Coronary artery (tissue), 2 donors: ENCODE measurements at places on chromosomes 12 and 14.

DNA sequence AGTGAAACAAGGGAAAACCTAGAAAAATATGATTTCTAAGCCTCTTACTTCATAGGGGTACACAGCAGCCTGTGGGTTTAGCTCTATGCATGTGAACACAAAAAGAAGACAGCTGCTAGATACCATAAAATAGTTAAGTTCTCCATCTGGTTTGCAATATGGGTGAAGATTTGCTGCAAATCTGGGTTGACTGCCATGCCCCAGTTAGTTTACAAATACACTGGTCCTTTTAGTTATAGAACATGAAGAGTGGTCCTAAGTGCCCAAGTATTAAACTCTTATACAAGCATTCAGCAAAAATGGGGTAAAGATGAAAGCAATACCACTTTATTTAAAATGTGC lies 176.1 kb downstream of the AEBP2 start:
- DNase-seq = no peak

DNA sequence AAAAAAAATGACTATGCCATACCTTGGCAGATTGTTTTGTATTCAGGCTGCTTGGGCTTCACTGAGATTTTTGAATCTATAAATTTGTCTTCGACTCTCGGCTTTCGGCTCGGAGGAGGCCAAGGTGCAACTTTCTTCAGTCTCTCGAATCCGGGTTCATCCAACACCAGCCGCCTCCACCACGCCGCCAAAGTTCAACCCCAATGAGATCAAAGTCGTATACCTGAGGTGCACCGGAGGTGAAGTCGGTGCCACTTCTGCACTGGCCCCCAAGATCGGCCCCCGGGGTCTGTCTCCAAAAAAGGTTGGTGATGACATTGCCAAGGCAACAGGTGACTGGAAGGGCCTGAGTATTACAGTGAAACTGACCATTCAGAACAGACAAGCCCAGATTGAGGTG lies 12.4 kb upstream of the SPPL3 start:
- no peak for DNase-seq

- no peak for DNase-seq
Measured at GRCh38 chr12:6073426-6073825, 51.0 kb downstream of the VWF start.

- DNase-seq = no peak
Measured at GRCh38 chr12:58419196-58419760, 477.9 kb downstream of the ATP23 start.

DNA sequence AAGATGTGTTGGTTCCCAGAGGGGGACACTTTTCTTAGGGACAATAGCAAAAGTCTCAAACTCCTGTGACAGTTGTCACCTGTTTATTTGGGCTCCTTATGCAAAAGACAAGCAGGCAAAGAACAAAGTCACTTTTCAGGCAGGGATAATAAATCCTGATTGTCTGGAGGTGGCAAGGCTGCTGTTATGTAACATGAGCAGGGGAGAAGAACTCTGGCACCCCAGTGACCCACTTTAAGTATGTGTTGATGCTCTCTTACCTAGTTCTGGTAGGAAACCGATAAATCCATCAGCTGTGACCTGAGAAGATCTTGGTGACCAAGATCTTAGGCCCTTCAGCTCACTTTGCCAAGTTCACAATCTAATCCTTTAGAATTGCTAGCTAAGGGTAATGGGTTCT lies 17.4 kb downstream of the MDGA2 start:
- no peak for DNase-seq

GRCh38 chr14:105898482-105899010 lies 372.2 kb downstream of the TMEM121 start:
- no peak for DNase-seq

GRCh38 chr14:43938588-43939281 lies 568.3 kb downstream of the FSCB start:
- no peak for DNase-seq

GRCh38 chr12:11814374-11814773 lies 164.9 kb downstream of the ETV6 start:
- DNase-seq = no peak

DNA sequence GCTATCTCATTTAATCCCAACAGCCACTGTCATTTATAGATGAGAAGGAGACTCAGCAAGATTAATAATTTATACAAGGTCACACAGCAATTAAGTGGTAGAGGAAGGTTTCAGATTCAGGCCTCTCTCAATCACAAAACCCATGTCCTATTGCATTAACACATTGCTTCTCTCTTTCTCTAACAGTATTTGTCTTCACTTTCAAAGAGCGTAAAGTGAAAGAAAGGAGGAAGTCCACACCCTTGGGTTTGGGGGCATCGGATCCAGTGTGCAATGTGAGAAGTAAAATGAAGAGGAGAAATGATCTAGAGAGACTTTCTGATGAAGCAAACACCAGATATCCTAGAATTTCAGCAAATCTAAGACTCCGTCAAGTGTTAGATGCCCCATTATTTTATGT lies 7.0 kb upstream of the VRK1 start:
- DNase-seq = no peak

DNA sequence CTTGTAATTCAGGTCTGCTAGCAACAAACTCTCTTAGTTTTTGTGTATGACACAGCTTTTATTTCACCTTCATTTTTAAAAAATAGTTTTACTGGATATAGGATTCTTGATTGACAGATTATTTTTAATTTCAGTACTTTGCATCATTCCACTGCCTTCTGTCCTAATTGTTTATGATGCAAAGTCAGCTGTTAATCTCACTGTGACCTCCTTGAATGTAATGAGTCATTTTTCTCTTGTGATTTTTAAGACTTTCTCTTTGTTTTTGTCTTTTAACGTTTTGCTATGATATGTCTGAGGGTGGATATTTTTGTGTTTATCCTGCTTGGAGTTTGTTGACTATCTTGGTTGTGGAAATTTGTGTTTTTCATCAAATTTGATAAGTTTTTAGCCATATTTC lies 126.3 kb upstream of the FBXO33 start:
- no peak for DNase-seq

DNA sequence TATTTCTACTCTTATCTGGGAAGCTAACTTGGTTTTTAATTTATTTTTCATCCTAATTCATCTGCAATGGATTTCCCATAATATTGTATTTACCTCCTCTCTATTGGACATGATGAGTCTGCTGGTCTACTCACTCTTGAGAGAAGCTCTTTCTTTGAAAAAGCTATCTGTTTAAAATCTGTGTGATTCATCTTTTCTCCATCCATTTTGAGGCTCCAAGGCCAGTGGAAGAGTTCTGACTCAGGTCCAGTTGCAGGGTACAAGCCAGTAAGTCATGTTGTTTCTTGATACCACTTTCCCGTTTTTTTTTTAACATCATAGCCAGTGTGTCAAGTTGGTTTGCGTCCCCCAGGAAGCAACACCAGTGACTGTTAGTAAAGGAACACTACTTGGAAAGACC lies 160.3 kb upstream of the BMP4 start:
- no peak for DNase-seq
